Daoy (cell line): ENCODE measurements at places on chromosomes 7 and 10. TPM values are rescaled to one million over a fixed set of nuclear protein-coding genes. Genes with fewer than 3 reads are reported as not detected.
A peak's percentile ranks its signal among the peaks of the same experiment; 100 is the strongest.

FRA10AC1 gene
- 2.5 and 3.2 TPM in 2 replicates for total RNA-seq

ANKRD61 gene
- 0.23 and 0.89 TPM in 2 replicates for total RNA-seq

OR6V1 gene
- total RNA-seq: not detected in 2 replicates

COA1 gene
- total RNA-seq: 137 and 162 TPM in 2 replicates

FGFR2 gene
- 1.6 and 1.9 TPM in 2 replicates for total RNA-seq

OPALIN gene
- not detected in 2 replicates for total RNA-seq

GIMAP2 gene
- total RNA-seq: 5.5 and 7.0 TPM in 2 replicates

HSPA12A gene
- 4.9 and 11.0 TPM in 2 replicates for total RNA-seq

TET1 gene
- 0.21 and 0.57 TPM in 2 replicates for total RNA-seq

DNA sequence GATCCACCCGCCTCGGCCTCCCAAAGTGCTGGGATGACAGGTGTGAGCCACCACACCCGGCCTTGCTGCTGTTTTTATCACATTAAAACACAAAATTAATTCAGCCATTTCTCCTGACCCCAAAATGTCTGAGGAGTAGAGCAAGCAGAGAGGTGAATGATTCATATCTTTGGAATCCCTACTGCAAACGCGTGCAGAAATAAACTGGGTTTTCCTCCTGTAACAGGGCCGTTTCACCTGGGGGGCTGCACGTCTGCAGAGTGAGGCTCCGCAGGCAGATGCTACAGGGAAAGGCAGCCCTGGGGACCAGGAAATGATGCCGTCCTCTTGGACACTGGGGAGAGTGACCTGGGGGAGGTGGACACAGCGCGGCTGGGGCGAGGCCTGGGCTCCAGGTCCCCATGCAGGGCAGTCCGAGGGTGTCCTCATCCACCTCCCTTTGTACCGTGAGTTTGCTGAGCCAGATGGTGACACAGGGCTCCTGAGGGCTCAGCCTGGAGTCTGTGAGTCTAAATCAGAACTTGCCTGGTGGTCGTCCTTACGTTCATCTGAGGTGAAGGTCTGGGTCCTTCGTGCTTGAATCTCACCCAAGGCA lies 41.9 kb downstream of the PDGFA start:
- DNase-seq: no peak

DNA sequence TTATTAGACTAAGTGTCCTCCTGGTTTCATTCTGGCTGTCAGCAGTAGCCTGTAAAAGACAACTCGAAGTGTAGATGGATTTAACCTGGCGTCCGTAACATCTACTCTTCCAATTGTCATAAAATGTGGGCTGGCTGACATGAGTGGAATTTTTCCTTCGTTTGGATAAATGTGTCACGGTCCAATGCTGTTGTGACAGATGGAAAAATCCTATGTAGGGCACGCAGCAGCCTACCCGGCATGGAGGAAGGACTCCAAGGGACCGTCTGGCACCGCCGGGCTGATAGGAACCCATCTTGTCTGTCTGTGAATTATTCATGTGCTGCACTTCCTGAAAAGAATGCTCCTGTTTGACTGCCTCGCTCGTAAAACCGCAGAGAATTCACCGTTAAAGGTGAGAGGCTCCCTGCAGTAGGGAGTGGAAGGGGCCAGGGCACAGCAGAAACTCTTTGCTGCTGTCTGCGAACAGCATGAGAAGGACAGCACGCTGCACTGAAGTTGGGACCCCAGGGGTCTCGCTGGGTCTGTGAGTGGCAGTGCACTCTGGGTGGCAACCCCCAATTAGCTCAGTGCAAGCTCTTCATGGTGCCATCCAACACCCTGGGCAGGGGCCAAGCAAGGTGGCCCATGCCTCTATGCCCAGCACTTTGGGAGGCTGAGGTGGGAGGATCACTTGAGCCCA lies 1.6 kb upstream of the ORAI2 start:
- peak; percentile 54 for DNase-seq

- no peak for DNase-seq
Measured at GRCh38 chr10:11440250-11441150, 170.9 kb downstream of the USP6NL start.

DNA sequence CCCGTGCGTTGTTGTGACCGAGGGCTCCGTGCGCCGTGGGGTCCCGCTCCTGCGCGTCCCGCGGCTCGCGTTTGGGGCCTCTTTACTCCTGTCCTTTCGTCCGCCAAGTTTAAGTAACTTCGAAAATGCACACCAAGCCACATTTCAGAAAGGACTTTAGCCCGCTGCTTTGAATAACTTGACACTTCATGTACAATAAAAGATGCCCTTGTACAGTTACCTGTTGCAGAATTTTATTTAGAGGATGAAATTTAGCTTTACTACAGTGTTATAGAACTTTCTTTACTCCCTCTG lies 459 bp downstream of the SUGCT start:
- DNase-seq: no peak

- DNase-seq: no peak
Measured at GRCh38 chr10:97757471-97757870, 14.3 kb downstream of the SFRP5 start.

- DNase-seq: no peak
Measured at GRCh38 chr10:88082806-88083596, 219.6 kb downstream of the PTEN start.

- no peak for DNase-seq
Measured at GRCh38 chr7:22849172-22849571, 26.5 kb upstream of the TOMM7 start.

GRCh38 chr10:4127518-4128315 lies 342.7 kb upstream of the KLF6 start:
- no peak for DNase-seq

GRCh38 chr7:133650069-133650468 lies 397.2 kb downstream of the EXOC4 start:
- DNase-seq: no peak

DNA sequence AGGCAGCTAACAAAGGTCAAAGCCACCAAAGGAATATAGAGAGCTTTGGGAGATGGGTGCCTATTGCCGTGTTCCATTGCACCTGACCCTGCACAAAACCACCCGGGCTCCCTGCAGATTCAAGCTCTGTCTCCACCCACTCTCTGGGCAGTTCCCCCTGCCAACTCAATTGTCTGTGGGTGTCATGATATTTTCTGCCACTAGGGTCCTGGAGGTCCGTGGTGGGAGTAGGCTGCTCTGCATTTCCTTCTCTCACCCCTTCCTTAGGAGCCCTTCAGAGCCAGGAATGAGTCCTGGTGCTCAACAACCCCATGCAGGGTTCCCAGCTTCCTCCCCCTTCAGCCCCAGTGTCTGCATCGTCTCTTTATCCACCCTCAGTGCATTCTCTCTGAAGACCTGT lies 34.1 kb downstream of the PNLIPRP2 start:
- no peak for DNase-seq

DNA sequence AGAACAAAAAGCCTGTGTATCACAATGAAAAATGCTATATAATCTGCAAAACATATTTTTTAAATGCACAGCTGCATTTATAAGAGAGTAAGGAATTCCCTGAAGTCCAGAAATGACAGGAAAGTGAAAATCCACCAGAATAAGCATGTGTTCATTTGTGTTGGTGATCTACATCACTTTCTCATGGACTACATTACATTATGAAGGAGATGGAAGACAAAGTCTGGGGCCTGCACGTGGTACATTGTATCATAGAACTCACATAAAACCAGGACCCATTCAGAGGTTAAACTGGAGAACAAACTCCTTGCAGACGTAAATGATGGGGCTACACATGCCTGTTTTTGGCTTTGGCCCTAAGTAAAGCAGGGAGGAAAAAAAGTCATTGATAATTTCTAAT lies 16.4 kb downstream of the IFIT3 start:
- DNase-seq: no peak

DNA sequence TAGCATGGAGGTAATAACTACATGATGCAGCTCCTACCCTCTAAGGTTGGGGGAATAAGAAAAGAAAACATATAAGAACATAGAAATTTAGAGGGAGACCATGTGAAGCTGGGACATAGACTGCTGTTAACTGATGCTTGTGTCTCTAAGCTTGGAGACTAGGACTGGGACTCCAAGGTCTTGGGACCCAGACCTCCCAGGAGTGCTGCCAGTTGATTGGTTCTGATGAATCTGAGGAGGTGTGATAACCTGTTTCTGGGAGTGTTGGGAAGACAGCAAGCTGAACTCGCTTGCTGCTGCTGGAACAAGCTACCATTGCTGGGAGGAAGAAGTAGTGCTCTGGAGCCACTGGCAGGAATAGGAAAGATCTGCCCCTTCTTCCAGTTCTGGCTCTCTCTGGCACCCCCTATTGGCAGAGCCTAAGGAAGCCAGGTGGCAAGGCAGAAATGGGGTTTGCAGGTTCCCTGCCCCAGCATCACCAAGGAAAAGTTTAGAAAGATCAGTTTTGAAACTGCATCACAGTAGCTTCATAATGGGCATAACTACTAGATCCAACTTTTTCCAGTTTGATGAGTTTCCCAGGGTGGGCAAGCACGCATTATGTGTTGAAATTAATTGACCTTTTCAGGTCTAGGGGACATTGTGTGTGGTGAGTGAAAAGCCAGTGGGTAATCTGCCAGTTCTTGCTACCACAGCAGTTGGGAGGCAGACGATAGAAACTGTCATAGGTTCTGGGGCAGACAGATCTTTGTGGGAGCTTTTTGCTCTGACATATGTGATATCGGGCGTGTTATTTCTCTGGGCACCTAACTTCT lies 140.7 kb downstream of the SND1 start:
- DNase-seq: peak; percentile 63

DNA sequence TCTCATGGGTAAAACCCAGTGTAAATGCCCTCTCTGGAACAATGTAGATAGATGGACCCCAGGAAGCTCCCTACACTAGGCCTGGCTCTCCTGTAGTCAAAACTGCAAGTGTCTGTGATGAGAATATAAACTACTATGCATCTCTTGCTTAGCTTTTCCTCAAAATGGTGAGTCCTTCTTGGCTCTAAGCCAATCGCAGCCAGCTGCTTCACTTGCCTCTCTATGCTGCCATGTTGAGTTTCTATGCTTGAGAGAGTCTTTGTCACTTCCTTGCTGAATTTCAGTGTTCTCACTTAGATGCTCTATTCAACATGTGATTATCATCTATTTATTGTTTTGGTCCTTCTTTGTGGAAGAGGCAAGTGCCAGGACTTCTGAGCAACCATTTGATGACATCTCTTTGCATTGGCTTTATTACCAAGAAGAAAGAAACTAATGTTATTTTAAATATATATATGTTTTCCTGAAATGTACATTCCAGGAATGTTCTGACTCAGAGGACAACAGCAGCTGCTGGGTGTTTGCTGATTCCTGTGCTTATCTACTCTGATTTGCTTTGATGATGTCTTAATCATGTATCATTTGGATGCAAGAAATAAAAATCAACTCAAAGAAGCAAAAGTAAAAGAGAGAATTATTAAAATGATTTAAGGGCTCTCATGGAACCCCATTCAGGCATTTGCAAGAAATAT lies 16.6 kb downstream of the TAS2R40 start:
- no peak for DNase-seq

GRCh38 chr7:101784292-101785127 lies 32.9 kb upstream of the CUX1 start:
- DNase-seq: no peak

- no peak for DNase-seq
Measured at GRCh38 chr7:33678569-33679335, 226.6 kb upstream of the BMPER start.
